ENCODE measurements at places on chromosomes 5 and 9.

GRCh38 chr9:25427898-25428297 is 250.3 kb downstream of the TUSC1 start:
- no peak for DNase-seq

DNA sequence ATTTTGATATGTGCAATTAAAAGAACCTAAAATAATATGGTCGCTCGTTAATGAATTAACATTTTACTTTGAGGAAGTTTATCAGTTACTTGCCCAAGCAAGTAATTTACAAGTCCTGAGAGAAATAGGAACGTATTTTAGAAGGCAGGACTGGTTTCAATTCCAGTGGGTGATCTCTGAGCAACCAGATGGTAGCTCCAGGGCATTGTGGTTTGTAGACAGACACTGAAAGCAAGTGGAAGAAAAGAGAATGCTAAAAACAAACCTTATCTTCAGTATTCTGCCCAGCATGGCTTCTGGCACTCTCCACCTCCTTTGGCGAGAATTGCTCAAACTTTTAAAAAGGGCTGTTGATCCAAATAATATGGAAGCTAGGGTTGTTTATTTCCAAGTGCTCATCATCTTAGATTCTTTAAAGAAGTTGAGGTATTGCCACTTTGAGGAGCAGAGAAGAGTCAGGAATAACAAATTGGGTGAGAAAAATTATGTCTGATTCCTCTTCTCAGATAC is 31.8 kb upstream of the ERAP2 start:
- no peak for DNase-seq

DNA sequence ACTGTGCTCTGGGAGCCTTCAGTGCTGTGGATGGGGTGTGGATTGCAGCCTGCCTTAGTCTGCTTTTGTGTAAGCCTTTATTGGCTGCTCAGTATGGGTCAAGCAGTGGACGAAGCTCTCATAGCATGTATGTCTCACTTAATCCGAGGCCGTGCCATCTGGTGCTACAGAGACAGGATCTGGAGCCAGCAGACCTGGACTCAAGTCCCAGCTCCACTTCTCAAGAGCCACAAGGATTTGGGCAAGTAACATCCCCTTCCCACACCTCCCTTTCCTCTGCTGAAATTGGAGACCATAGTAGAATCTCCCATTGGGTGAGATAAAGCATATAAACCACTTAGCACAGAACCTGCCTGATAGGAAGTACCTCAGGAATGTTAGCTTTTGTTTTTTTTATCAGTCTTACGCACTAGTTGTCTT is 23.4 kb upstream of the LECT2 start:
- DNase-seq, result no peak

DNA sequence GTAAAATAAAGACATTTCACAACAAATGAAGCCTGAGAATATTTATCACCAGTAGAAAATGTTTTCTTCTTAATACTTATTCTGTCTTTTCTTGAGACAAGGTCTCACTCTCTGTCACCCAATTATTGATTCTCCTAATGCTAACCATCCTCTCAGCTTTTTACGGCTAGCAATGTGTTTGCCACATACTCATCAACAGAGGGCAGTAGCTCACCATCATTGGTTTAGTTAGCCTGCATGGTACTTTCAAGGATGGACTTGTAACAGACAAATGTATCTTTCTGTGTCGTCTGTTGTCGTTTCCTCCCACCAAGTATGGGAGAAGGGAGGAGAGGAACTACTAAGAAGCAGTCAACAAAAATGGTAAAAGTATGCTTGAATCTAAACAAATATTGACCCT is 5.9 kb upstream of the ACO1 start:
- DNase-seq, result no peak

DNA sequence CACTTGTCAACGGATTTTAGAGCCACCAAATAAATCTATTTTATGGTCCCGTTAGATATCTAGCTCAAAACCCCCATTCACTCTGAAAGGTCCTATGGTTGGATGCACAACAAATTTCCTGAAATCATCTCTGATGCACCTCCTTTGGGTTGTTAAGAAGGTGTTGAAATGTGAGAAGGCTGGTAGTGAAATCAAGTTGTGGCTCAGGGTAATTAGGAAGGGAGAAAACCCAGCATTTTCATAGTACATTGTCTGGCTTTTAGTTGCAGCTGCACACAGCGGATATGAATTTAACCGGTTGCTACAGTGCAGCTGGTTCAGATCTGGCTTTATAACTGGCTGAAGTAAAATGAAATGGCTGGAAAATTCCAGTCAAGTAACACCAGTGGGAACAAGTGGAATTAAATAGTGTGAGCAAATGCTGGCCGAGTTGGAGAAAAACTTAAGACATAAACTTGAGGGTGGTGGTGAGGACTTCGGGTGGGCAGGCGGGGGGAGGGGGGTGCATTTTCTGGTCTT is 17.6 kb downstream of the RGMB start:
- no peak for DNase-seq

DNA sequence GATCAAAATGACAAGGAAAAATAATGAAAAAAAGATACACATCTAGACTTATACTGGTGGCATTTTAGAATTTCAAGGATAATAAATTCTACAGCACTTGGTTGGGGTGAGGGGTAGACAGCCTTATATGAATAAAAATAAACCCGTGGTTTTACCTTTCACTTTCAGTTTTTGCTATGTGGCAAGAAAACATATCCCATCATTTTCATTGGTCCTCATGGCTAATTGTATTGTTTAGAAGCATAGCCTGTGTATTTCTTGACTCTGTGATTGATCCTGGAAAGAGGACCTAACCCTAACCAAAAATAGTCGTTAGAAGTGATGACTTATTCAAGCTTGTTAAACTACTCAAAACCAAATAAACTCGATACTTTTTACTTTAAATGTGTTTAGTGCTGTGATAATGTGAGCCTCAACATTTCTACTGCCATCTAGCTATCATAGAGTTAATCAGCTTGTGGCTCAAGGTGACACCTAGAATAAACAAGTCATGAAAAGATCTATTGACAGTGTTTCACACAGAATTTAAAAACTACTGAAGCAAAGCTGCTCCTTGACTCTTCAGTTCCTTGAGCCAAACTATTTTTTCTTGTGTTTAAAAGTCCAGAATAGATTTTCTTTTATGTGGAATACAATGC is 153.3 kb upstream of the IZUMO3 start:
- DNase-seq, result no peak

DNA sequence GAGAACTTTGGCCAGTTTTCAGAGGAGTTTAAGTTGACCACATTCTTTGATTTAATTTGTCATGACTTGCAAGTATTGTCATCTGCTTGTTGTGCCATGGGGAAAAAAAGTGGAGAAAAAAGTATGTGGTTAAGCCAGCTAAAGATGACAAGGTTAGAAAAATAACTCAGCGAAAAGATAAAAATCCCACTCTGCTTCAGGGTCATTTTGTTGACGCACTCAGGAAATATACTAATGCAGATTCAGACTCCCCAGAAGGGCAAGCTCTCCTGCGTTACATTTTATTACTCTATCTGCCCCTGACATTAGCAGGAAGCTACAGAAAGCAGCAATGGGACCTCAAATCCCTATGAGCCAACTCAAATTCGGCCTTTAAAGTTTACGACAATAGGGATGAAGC is 27.6 kb upstream of the TESK1 start:
- no peak for DNase-seq

GRCh38 chr5:172640822-172641358 is at the start of gene NEURL1B:
NEURL1B (plus strand) TSS chr5:172641263; CDS start chr5:172641407, 144 bp downstream.
- DNase-seq, result no peak

DNA sequence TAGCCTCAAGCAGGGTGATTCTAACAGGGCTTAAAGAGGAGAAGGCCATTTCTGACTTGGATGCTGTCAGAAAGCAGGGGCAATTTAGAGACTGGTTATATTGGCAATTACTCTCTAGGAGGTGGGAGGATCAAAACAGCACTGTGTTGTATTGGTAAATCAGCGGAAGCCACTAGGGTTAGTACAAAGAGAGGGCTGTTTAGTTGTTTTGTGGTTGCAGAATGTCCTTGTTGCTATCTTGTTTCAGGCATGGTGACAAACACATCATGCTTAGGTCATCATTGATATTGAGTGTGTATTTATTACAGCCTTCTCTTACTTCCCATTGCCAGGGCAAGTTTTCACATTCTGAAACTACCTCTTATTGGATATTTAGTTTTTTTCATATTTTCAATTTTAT is 165.3 kb downstream of the TAF11L14 start:
- no peak for DNase-seq

- no peak for DNase-seq
Measured at GRCh38 chr5:53488195-53488722, 7.8 kb downstream of the FST start.

GRCh38 chr5:96926276-96926675 is 9.6 kb upstream of the LNPEP start:
- DNase-seq, result no peak

- no peak for DNase-seq
Measured at GRCh38 chr5:75545131-75545530, 33.4 kb downstream of the POLK start.

DNA sequence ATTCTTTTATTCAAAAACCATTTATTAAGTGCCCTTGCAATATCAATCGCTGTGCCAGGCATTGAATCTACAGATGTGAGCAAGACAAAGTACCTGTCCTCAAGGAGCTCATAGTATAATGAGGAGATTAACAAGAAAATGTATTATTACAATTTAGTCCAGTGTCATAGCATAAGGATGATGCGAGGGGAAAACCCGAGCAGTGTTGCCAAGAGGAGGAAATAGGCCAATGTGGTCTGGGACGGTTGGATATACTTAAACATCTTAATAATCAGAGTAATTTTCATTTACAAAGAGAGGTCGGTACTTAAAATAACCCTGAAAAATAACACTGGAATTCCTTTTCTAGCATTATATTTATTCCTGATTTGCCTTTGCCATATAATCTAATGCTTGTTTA is 18.5 kb downstream of the CD274 start:
- no peak for DNase-seq

- DNase-seq, result no peak
Measured at GRCh38 chr5:35233121-35233520, 2.8 kb upstream of the PRLR start.

DNA sequence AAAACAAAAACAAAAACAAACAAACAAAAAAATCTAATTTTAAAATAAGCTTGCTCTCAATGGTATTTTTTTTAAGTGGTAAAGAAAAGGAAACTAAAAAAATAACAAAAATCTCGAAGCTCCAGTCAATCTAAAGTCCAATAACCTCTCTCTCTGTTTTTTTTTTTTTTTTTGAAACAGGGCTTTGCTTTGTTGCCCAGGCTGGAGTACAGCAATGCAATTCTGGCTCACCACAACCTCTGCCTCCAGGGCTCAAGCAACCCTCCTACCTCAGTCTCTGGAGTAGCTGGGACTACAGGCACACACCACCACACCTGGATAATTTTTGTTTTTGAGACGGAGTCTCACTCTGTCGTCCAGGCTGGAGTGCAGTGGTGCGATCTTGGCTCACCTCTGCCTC is 25.9 kb upstream of the GLDC start:
- no peak for DNase-seq

DNA sequence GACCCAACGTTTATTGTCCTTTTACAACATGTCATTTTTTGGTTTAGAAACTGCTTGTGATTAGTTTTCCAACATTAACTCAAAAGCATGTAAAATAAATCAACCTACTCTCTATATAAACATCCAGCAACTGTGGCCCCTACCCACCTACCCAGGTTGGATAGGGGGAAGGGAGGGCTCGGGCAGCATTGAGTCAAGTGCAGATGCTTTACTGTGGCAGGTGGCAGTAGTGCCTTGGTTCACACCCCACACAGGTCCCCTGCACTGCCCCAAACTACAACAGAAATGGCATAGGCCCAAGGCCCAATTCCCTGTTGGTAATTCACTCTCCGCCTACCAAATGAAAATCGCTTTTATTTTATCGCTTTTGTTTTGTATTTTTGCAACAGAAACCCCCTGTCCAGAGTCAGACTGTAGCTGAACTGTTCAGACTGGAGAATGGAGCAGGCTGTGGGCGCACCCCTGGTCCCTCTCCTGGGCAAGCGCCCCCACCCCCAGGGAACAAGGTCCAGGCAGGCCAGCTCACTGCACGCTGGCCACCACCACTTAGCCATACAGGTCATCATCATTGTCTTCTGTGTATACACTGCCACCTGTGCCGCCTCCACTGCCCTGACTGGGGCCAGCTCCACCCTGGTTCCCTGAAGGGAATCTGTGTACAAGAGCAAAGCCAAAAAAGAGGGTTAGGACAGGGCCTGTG is 15.7 kb downstream of the VCP start:
- no peak for DNase-seq
